ENCODE measurements at places on chromosomes 6 and 20.

DNA sequence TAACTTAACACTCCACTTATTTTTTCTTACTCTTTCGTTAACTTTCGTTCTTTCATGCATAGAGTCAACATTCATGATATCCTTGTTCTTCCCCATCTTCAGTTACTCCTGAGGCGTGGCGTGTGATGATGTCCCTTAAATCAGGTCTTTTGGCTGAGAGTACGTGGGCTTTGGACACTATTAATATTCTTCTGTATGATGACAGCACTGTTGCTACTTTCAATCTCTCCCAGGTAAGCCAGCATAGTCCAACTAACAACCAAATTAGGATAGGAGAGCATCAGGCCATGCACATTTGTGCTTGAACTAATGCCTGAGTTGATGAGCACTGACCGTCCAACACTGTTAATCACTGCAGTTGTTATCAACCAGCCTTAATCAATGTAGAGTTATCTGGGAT is 119.6 kb downstream of the TMEM242 start:
- H3K27ac ChIP-seq, result no peak overlapping the region
- peaks cover 49% of the 10 kb centered on the region for H3K36me3 ChIP-seq
- no peak for DNase-seq
- H3K4me1 ChIP-seq, result no peaks in the 10 kb centered on the region
- H3K27me3 ChIP-seq, result no peaks in the 10 kb centered on the region

DNA sequence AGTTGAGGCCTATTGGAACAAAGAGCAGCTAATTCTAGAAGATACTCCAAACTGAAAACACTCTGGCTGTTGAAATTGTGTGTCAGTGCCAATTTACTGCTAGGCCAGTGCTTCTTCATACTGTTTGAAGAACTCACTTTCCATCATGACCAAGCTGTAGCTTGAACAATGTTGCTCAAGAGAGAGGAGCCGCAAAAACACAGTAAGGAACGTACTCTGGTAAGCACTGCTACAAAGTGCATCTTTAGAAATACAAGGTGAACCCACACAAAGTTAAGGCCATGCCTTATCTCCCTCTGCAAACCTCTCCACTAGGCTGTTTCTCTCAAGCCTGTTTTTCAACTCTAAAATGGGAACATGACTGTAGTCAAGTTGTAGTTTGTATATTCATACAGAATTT is 74.5 kb upstream of the TULP1 start:
- no peak overlapping the region for H3K27ac ChIP-seq
- H3K36me3 ChIP-seq, result no peaks in the 10 kb centered on the region
- no peak for DNase-seq
- H3K27me3 ChIP-seq, result no peaks in the 10 kb centered on the region

GRCh38 chr6:149046164-149046821 is 271.2 kb upstream of the TAB2 start:
- peaks cover 4% of the 10 kb centered on the region for H3K36me3 ChIP-seq
- no peaks in the 10 kb centered on the region for H3K27me3 ChIP-seq
- H3K4me1 ChIP-seq, result peaks cover 17% of the 10 kb centered on the region
- H3K27ac ChIP-seq, result no peak overlapping the region
- H3K4me3 ChIP-seq, result no peak overlapping the region

DNA sequence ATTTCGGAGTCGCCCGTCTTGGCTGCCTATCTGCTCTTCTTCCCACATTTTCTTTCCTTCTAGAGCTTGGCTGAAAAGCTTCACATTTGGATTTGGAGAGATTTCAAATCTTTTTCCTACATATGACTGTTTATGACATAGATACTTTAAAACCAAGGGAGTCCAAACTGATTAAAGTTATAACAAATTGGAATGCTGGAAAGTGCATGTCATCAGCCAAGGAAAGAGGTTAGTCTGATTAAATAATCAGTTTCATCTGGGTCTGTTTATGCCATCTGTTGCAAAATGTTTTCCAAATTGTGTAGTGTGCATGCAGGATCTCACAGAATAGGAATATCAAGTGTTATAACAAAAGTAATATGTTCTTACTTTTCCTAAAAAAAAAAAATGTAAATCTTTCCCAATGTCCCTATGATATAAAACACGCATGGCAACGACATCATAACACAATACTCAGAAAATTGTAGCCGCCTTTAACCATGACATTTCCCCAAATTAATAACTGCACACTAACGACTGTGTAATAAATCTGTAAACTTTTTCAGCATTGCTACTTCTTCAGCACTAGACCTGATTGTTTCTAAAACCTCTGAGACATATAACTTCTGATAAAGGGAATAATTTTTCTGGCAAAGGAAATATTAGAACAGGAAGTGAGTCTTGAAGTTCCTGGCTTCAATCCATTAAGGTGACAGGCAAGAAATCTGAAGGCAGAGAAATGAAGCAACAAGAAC is 230.2 kb upstream of the FOXQ1 start:
- H3K27me3 ChIP-seq, result peaks cover 3% of the 10 kb centered on the region
- no peaks in the 10 kb centered on the region for H3K36me3 ChIP-seq
- H3K4me3 ChIP-seq, result no peak overlapping the region

- DNase-seq, result no peak
- peak within 1 kb of the TSS; percentile 72 for H3K4me3 ChIP-seq
- no peaks in the 10 kb centered on the region for H3K36me3 ChIP-seq
- peaks cover 5% of the 10 kb centered on the region for H3K4me1 ChIP-seq
- H3K27me3 ChIP-seq, result peaks cover 54% of the 10 kb centered on the region
- H3K27ac ChIP-seq, result no peak within 1 kb of the TSS
These were observed at the start of gene CALHM6 for GRCh38 chr6:116461331-116461931. Gene CALHM6, plus strand, starts transcription at chr6:116461375. Its CDS starts 555 bp downstream, at chr6:116461930.

GRCh38 chr6:170463101-170463721 is 89.9 kb downstream of the PSMB1 start:
- no peak overlapping the region for H3K27ac ChIP-seq
- H3K4me1 ChIP-seq, result peaks cover 4% of the 10 kb centered on the region

DNA sequence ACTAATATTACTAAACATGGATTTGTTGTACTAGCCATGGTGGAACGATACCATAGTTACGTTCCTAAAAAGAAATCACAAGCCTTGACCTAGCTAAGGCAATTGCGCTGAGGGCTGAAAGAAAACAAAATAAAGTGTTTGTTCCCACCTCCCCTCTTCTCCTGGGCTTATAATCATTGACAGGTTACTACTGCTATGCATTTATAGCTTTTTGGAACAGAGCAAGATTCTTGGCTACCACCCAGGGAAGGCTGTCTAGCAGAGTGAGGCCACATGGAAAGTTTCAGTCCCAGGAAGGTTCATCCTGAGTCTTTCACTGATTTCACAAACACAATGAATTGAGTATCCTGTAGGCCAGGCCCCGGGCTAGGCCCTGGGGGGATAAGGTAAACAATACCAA is 84.6 kb downstream of the TMEM170B start:
- H3K4me1 ChIP-seq, result no peaks in the 10 kb centered on the region
- no peak overlapping the region for H3K27ac ChIP-seq
- no peak for DNase-seq
- H3K27me3 ChIP-seq, result no peaks in the 10 kb centered on the region

GRCh38 chr20:44646023-44646640 is 5.4 kb downstream of the ADA start:
- DNase-seq, result no peak
- no peak overlapping the region for H3K27ac ChIP-seq
- peaks cover 3% of the 10 kb centered on the region for H3K36me3 ChIP-seq
- H3K4me1 ChIP-seq, result peaks cover 38% of the 10 kb centered on the region
